Activated T-helper 2 cell treated with anti-CD3 and anti-CD28 coated beads, Interferon-gamma antibody, Interleukin-2, Interleukin-4, amounts not matched to agents 10 μg/mL and 5 μg/mL and 100 μg/mL, durations not matched to agents 14 hours and 24 hours and 36 hours (primary cell): ENCODE measurements at places on chromosomes 2 and 18.

DNA sequence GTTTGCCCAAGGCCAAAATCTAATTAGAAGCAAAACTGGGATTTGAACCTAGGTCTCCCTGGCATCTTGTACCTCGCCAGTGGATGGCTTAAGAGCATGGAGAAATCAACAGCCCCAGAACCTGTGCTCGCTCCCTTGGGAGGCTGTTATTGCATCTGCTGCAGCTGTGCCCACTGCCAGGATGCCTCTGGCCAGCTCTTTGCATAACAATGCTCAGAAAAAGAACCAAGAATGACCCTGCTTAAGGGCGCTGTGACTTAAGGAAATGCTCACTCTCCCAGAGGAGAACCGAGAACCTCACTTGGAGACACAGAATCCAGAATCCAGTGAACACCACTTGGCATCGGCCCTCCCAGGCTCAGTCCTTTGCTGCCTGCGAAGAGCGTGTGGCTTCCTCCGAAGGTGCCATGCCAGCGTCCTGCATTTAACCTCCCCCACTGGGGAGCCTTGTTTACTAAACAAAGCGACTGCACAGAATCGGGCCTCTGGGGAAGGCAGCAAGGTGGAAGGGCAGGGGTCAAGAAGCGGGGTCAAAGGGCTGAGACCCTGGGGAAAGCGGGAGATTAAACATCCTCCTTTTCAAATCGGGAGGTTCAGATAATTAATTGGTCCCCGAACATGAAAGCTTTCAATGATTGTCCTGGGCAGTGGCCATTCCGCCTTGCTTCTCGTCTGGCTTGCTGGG, 71.0 kb upstream of the BOD1L2 start:
- no peak for DNase-seq

DNA sequence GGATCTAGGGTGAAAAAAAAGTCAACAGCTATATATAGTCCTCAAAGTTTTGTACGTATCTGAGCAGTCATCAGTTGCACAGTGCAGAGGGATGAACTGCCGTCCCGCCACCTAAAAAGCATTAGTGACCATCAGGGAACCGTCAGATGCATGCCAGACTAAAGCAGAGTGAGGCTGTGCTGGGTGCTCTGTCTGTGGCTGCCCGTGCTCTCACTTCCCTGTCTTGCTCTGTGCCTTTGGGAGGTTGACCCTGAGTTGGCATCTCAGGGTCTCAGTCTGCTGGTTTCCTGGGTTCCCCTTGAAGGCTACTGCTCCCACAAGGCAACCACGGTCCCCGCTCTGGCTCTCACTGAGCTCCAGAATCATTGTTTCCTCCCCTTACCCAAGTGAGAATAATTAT, 11.1 kb downstream of the CLUL1 start:
- no peak for DNase-seq

DNA sequence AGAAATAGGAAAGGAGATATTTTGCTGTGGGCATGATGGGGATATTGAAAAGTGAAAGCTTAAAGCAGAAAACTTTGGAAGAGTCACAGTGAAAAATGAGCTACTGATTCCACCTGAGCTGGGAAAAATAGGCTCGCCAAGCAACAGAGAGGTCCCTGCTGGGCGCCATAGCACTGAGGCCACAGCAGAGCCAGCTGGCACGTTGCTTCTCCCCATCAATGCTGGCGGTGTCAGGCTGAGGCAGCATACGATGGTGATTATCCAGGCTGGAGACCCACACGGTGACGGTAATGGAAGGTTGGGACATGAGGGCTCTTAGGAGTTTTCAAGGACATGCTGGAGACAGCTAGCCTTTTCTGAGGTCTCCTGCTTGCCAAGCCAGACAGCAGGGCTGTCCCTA, 25.8 kb upstream of the DTNB start:
- DNase-seq: no peak

DNA sequence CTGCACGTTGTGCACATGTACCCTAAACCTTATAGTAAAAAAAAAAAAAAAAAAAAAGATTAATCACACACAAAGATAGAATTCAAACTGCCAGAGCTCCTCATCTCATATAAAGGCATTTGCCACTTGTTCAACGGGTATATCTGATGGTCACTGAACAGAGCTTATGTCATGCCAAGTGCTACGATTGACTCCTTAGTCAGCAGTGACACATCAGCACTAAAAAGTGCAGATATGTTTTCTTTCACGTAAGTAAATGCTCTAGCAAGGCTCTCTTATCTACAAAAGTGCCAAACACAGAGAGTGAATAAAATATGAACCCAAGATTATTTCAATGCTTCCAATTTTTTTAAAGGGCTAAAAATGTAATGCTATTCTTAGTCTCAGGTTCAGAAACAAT, 1.1 kb downstream of the LMAN1 start:
- DNase-seq: no peak

DNA sequence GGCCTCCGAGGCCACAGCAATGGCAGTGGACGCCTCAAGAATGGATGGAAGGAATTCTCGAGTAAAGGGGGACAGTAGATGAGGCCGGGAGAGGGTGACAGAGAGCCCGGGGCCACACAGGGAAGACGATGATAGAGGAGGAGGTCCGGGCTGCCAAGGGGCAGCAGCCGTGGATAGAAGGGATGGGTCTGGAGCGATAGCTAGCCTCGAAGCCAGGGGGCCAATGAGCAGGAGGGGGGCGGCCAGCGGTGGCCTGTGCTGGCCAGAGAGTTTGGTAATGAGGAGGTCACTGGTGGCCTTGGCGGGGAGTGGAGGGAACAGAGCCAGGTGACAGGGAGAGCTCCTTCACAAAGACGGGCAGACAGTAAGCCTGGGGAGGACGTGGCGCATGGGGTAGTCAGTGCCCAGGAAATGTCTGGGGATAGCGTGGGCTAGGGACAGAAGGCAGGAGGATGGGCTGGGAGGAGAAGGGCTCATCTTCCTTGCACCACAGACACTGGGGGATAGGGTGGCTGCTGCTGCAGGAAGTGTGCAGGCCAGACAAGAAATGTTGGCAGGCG, 87.8 kb upstream of the ASB18 start:
- DNase-seq: no peak

GRCh38 chr2:20198001-20198400, 26.9 kb downstream of the SDC1 start:
- DNase-seq: no peak

GRCh38 chr18:23114171-23114881, 21.0 kb upstream of the CABLES1 start:
- DNase-seq: no peak

GRCh38 chr2:38224181-38224580, 148.2 kb upstream of the CYP1B1 start:
- DNase-seq: no peak

DNA sequence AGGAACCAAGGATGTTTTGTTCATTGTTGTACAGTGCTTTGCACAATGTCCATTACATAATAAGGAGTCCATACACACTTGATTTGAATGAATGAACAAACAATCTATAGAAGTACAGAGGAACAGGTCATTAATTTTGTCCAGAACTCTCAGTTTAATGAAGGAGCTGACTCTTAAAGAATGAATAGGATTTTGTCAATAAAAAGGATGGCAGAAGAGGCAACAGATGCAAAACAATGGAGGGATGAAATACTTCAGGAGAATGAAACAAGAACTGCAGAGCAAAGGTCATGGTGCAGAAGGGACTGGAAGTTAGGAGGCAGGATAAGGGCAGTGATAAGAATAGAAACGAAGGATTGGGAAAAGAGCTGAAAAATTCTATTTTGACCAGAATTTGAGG, 28.7 kb upstream of the COL5A2 start:
- no peak for DNase-seq

- peak; percentile 24 for DNase-seq
Observed at GRCh38 chr2:136057023-136057801, 60.7 kb downstream of the CXCR4 start.

DNA sequence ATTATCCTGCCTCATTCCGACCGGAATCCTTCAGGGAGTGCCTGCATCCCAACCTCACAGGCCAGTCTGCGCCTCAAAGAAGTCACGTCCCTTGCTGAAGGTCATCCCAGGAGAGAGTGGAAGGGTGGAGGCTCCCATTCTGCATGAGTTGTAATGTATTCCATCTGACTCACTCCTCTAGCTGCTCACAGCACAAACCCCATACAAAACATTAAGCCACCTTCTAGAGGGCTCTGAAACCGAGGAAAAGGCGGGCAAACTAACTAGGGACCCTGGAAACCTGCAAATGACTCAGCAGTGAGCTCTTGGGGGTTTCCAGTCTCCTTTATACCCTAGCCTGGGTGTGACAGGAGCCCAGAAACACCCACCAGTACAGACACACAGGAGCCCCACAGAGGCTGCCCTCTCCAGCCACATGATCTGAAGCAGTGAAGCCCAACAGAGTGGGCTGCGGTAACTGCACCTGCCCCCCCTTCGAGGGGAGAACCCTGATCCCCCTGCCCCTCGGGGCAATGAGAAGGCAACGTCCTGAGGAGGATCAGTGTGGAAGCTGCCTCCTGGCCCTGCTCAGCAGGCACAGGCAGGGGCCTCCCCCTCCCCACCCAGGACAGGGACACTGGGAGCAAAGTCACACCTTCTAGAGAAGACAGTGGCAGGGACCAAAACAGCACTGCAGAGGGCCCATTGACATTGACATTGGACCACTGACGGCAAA, 69.3 kb upstream of the SNTG2 start:
- no peak for DNase-seq

DNA sequence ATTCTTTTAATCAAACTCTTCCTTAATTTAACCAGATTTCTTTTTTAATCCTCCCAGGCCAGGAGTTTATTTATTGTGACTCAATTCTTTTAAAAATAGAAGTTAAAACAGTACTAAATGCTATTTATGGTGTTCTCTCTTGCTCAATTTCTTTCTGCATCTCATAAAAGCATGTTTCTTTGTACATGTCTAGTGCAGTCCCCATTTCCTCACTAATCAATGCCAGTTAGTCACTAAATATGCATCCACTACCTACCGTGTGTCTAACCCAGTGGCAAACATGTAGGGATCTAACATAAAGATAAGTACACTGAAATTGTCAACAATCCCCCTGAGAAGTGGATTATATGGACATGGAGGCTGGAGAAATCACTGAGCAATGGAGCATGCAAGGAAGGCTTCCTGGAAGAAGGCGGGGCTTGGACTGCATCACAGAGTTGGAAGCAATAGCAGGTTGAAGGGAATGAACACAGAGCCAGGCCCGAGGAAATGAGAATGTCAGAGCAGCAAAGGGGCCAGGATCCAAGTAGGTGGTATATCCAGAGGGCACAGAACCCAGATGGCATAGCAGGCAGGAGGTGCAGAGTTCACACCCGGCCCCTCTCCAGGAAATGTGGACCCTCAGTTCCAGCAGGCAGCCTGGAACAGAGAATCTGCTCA, 105.3 kb upstream of the FOSL2 start:
- DNase-seq: no peak

GRCh38 chr2:195674491-195675221, 17.6 kb downstream of the SLC39A10 start:
- DNase-seq: no peak

- DNase-seq: no peak
Observed at GRCh38 chr2:199606193-199606780, 148.5 kb upstream of the SATB2 start.

DNA sequence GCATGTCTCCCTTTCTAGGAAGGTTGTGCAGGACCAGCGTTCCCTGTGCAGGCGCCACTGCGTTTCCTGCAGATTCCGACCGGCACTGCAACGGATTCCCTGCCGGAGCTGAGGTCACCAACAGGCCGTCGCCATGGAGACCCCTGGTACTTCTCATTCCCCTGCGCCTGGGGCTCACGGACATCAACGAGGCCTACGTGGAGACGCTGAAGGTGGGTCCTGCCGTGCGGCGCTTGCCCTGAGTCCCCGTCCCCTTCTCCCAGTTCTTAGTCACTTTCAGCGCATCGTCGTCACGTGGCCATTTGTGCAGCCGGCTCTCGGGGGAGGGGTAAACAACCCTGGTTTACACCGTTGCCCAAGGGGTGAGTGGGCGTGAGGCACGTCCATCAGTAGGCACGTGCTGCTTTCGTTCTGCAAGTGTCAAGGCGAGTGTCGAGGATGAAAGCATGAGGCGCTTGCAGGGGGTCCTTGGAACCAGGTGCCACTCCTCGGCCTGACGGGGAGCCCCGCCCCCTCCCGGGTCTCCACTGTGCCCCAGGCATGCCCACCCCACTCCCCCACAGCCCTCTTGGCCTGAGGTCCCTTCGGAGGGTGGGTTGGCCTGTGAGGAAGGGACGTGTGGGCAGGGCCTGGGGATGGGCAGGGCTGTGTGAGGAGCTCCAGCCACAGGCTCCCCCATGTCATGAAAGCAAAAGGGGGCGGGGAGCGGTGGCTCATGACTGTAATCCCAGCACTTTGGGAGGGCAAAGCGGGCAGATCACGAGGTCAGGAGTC, 19.8 kb downstream of the DTYMK start:
- no peak for DNase-seq

- no peak for DNase-seq
Observed at GRCh38 chr2:172769879-172770278, 34.2 kb downstream of the RAPGEF4 start.

DNA sequence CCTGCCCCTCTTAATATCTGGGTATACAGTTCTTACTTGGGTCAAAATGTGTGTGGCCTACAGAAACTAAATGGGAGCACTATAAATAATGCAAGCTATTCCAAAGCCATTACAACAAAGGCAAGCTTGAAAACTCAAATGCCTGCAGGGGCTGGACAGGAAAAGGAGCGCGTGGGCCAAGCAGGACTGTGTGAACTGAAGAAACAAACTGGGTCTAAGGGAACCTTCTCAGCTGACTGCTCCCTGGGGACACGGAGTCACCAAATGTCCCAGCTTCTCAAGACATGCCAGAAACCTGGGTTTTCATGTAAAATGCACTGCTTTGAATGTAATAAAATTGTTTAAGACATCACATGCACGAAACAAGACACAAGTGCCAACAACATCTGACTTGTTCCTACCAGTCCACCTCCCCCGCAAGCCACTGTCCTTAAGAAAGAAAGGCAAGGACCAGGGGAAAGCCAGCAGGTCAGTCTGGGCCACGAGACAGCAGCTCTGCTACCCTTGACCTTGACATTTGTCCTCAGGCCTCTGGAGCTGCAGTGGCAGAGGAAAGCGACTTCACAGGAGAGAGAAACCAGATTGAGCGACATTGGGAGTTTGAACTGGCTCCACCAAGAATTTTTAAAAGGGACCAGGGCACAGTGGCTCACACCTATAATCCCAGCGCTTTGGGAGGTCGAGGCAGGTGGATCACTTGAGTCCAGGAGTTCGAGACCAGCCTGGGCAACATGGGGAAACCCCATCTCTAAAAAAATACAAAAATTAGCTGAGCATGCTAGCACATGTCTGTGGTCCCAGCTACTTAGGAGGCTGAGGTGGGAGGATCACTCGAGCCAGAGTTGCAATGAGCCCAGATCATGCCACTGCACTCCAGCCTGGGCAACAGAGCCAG, 89.7 kb upstream of the SH3BP4 start:
- DNase-seq: no peak

GRCh38 chr18:2896990-2897389, 50.2 kb downstream of the EMILIN2 start:
- DNase-seq: no peak

- peak; percentile 51 for DNase-seq
Observed at GRCh38 chr2:96138179-96139145, at the start of gene ASTL. Gene ASTL (minus strand): TSS chr2:96138502. CDS start chr2:96138436, 66 bp downstream.

GRCh38 chr2:103288696-103289095, 526.9 kb downstream of the TMEM182 start:
- no peak for DNase-seq

DNA sequence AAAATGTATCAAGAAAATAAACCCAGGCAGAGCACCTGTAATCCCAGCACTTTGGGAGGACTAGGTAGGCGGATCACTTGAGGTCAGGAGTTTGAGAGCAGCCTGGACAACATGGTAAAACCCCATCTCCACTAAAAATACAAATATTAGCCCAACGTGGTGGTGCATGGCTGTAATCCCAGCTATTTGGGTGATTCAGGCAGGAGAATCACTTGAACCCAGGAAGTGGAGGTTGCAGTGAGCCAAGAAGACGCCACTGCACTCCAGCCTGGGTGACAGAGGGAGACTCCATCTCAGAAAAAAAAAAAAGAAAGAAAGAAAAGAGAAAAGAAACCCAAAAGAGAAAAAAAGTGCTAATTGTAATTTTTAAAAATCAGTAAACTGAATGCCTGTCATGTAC, 41.4 kb downstream of the DDX18 start:
- DNase-seq: no peak
